Thymus (tissue), 14 donors: ENCODE measurements at places on chromosomes 3 and 15. TPM values are rescaled to one million over a fixed set of nuclear protein-coding genes. Genes with fewer than 3 reads are reported as not detected.

EAF1 gene
- 13.4 TPM for total RNA-seq

DNA sequence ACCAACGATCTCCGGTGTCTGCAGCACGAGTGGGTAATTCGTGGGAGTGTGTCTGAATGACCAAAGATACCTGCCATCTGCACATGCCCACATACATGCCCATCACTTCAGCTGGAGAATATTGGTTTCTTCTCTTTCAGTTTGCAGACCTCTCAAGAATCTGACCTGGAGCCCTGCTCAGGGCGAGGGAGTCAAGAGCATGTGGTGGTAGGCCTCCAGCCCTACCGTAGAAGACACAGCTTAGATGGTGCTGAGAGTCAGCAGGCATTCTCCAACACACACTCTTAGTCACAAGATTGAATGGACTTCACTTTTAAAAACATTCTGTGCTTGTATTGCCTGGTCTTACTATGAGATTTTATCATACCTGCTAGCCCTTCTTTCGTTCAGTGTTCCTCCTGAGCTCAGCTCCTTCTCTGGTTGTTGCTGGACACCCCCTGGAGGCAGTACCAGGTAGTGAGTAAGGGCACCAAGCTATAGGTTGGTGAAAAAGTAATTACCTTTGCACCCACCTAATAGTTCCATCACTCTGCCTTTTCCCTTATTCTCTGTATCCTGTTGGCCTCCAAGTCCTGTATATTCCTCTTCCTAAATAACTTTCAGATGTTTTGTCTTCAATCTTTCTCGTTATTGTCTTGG lies 252.0 kb downstream of the CACNA2D3 start:
- no peak overlapping the region for H3K27ac ChIP-seq
- H3K4me1 ChIP-seq = no peaks in the 10 kb centered on the region
- no peaks in the 10 kb centered on the region for H3K36me3 ChIP-seq
- DNase-seq = no peak
- no peaks in the 10 kb centered on the region for H3K27me3 ChIP-seq

DNA sequence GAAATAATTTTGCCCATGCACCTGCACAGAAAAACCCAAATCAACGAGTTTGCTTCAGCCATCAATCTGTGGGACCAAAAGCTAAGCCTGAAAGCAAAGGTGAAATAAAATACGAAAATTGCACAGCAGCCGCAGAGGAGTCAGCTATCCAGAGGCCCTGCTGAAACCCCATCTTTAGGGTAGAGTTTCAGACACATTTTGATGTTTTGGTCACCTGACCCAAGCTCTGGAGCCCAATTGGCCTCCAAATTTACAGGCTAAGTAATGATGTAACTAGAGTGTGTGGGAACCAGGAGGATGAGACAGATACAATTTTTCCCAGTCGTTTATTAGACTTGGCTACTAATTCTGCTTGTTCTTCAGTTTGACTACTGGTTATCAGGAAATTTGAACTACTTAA lies 308.6 kb upstream of the ATP11B start:
- H3K4me1 ChIP-seq = no peaks in the 10 kb centered on the region
- H3K4me3 ChIP-seq = no peak overlapping the region
- no peak for DNase-seq
- H3K36me3 ChIP-seq = no peaks in the 10 kb centered on the region

- DNase-seq = no peak
- no peaks in the 10 kb centered on the region for H3K27me3 ChIP-seq
- no peak overlapping the region for H3K27ac ChIP-seq
These were observed 77.9 kb upstream of the IGSF10 start for GRCh38 chr3:151538456-151539393.

GTF2A2 gene
- 90.2 TPM for total RNA-seq

GRCh38 chr3:61894988-61895935 lies 333.9 kb downstream of the PTPRG start:
- no peaks in the 10 kb centered on the region for H3K36me3 ChIP-seq
- peak overlapping the region; percentile 8 for H3K27ac ChIP-seq
- no peaks in the 10 kb centered on the region for H3K4me1 ChIP-seq
- DNase-seq = no peak
- H3K27me3 ChIP-seq = no peaks in the 10 kb centered on the region
- no peak overlapping the region for H3K4me3 ChIP-seq

- no peaks in the 10 kb centered on the region for H3K27me3 ChIP-seq
- no peak overlapping the region for H3K4me3 ChIP-seq
- no peak overlapping the region for H3K27ac ChIP-seq
- DNase-seq = no peak
- no peaks in the 10 kb centered on the region for H3K36me3 ChIP-seq
These were observed 196.7 kb upstream of the WNT5A start for GRCh38 chr3:55683666-55684270.

LARP6 gene
- total RNA-seq = 6.3 TPM

- DNase-seq = peak; percentile 6
- H3K36me3 ChIP-seq = no peaks in the 10 kb centered on the region
- no peaks in the 10 kb centered on the region for H3K4me1 ChIP-seq
These were observed at the start of gene DRD3 for GRCh38 chr3:114178770-114179368. TSS of gene DRD3 (minus strand) at chr3:114179052. CDS start at chr3:114171992, 7,060 bp downstream.

GRCh38 chr15:92200891-92201290 lies 192.8 kb upstream of the ST8SIA2 start:
- H3K27ac ChIP-seq = no peak overlapping the region
- no peaks in the 10 kb centered on the region for H3K36me3 ChIP-seq
- no peak for DNase-seq
- no peak overlapping the region for H3K4me3 ChIP-seq
- H3K27me3 ChIP-seq = no peaks in the 10 kb centered on the region

MME gene
- total RNA-seq = 21.2 TPM

DNA sequence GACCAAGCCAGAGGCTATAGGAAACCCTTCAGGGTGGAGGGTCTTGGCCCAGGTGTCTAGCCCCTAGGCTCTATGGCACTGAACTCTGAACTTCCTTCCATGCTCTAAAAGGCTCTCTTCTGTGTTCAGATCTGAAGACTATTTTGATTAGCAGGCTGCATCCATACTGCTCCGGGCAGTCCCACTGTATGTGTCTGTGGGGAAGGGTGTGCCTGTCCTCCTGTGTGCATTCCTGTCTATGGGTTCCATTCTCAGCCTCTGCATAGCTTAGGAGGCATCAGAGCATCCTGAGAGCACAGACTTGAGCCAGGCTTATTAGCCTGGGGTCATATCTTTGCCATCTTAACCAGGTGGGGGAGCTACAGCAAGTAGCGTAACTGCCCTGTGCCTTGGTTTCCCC lies 38.0 kb downstream of the EXOG start:
- peaks cover 7% of the 10 kb centered on the region for H3K36me3 ChIP-seq
- no peak overlapping the region for H3K27ac ChIP-seq
- H3K4me1 ChIP-seq = no peaks in the 10 kb centered on the region
- no peaks in the 10 kb centered on the region for H3K27me3 ChIP-seq
- no peak overlapping the region for H3K4me3 ChIP-seq

DNA sequence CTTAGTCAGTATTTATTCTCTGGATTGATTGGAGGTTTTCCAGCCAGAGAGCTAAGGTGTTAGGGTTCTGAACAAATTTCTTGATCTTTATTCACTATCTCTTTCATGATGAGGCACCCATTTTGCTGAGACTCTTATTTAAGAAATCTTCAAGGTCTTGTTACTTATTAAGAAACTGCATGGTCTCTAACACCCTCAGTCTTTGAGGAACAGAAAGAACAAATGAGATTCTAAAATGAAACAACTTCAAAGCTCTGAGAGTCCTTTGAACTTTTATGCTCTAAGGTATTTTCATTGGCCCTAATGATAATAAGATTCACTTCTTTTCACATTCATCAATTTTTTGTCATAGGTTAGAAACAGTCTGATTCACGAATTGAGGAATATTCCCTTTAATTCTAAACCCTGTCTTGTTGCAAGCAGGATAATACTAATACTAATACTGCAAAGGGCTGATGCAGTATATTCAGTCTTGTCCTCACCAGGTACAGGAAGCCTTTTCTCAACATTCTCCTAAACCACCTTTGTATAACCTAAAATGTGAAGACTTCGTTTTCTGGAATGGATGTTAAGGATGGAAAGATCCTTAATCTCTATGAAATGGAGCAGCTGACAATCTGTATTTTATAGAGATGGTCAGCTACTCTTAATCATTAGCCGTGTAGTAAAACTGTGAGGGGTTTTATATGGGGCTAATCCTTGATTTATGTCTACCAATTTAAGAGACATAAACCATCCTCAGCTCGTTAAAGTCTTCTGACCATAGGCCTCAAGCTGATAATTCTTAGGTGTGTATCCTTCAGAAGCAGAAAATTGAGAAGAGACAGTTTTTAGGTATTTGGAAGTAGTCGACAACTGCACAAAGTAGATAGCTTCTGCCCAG lies 198.3 kb downstream of the OTOL1 start:
- no peaks in the 10 kb centered on the region for H3K4me1 ChIP-seq
- no peaks in the 10 kb centered on the region for H3K36me3 ChIP-seq
- no peak for DNase-seq
- no peak overlapping the region for H3K4me3 ChIP-seq

- H3K36me3 ChIP-seq = no peaks in the 10 kb centered on the region
- no peak overlapping the region for H3K27ac ChIP-seq
- no peaks in the 10 kb centered on the region for H3K27me3 ChIP-seq
- H3K4me1 ChIP-seq = no peaks in the 10 kb centered on the region
- no peak for DNase-seq
These were observed 340.3 kb upstream of the RBMS3 start for GRCh38 chr3:28940530-28940929.

DNA sequence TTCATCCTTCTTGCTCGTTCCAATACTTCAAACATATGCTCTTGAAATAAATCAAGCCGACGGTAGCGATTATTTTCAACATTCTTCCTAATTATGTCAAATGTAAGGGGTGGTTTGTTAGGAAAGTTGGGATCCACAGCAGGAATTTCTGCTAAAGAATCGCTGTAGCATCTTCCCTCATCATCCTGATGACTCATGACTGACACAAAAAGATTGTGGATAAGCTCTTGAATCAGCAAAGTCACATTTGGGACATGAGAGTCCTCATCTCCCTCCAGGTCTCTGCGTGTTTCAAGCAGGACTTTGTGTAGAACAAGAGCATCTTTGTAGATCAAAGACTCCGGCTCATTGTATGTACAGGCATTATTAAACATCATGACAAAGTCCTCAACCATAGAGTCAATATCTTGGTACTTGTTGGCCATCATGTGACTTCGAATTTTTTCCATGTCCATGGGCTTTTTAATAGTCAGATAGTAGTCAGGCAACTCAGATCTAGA lies 73.0 kb downstream of the UQCC5 start:
- H3K4me1 ChIP-seq = no peaks in the 10 kb centered on the region
- DNase-seq = no peak
- no peak overlapping the region for H3K27ac ChIP-seq
- no peak overlapping the region for H3K4me3 ChIP-seq
- peaks cover 90% of the 10 kb centered on the region for H3K36me3 ChIP-seq
- no peaks in the 10 kb centered on the region for H3K27me3 ChIP-seq

DNA sequence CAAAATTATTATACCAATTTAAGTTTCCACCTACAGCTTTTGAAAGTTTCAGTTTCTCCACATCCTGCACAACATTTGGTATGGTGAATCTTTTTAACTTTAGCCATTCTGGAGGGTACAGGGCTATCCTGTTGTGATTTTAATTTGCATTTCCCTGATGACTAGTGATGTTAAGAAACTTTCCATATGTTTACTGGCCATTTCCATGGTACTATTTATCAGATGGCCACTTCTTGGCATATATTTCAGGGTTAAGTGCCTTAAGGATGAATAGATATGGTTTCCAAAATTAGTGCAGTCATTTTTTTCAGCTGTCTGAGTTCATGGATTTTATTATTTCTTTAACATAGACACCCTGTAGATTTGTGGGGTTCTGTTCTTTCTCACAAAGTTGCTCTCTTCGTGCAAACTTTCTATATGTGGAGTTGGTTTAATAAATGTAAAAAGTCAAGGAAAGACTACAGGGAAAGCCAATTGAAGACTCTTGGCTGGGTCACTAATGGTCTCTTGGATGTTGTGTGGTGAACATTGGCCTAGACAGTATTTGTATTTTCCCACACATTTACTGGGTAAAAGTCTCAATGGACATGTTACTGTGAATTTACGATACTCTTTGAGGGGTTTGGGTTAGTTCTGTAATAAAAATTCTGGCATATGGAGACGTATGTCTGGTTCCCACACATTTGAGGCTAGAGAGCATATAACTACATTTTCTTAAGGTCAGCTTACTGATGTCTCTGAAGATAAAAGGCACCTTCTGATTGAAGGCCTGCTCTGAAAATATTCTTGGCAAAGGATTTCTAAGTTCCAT lies 147.5 kb upstream of the PDZRN3 start:
- no peaks in the 10 kb centered on the region for H3K36me3 ChIP-seq
- H3K27me3 ChIP-seq = no peaks in the 10 kb centered on the region
- no peaks in the 10 kb centered on the region for H3K4me1 ChIP-seq
- H3K4me3 ChIP-seq = no peak overlapping the region
- H3K27ac ChIP-seq = no peak overlapping the region

ACTL6A gene
- total RNA-seq = 64.2 TPM

GRCh38 chr3:162994165-162994564 lies 1497.6 kb downstream of the OTOL1 start:
- H3K4me3 ChIP-seq = no peak overlapping the region
- no peaks in the 10 kb centered on the region for H3K36me3 ChIP-seq
- no peak overlapping the region for H3K27ac ChIP-seq
- no peaks in the 10 kb centered on the region for H3K27me3 ChIP-seq
- DNase-seq = no peak

- H3K36me3 ChIP-seq = no peaks in the 10 kb centered on the region
- DNase-seq = no peak
- H3K27me3 ChIP-seq = no peaks in the 10 kb centered on the region
- peak overlapping the region; percentile 72 for H3K4me3 ChIP-seq
- no peaks in the 10 kb centered on the region for H3K4me1 ChIP-seq
These were observed 2.9 kb downstream of the DIPK2A start for GRCh38 chr3:143974271-143975238.

- peaks cover 20% of the 10 kb centered on the region for H3K36me3 ChIP-seq
- H3K4me3 ChIP-seq = no peak overlapping the region
- DNase-seq = no peak
- no peaks in the 10 kb centered on the region for H3K27me3 ChIP-seq
These were observed 14.4 kb downstream of the NGLY1 start for GRCh38 chr3:25768851-25769250.

SLC24A5 gene
- 0.05 TPM for total RNA-seq

GRCh38 chr3:170499562-170500156 lies 81.0 kb downstream of the CLDN11 start:
- H3K27ac ChIP-seq = no peak overlapping the region
- peak; percentile 3 for DNase-seq
- no peak overlapping the region for H3K4me3 ChIP-seq
- H3K36me3 ChIP-seq = no peaks in the 10 kb centered on the region

RBMS3 gene
- total RNA-seq = 19.9 TPM

DNA sequence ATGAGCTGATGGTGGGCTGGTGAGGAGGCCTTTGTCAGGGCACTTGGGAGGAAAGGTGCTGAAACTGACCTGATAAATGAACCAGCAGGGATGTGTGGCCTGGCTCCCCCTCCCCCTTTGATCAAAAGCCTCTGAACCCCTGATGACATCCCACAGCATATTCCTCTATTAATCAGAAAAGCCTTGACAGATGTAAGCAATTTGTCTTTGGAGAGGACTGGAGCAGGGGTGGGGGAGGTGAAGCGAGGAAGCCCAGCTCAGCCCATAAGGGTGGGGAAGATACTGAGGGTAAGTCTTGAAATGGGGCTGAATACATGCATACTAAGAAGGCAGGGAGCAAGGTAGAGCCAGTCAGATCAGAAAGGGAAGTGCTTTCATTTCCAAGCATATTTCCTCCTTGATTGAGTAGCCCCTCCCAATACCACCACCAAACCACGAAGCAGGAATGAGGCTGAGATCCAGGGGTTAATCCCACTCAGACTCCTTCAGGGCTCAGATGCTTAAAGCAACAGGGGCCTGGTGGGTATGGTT lies 34.7 kb upstream of the MRPS22 start:
- H3K27me3 ChIP-seq = no peaks in the 10 kb centered on the region
- H3K4me3 ChIP-seq = no peak overlapping the region
- H3K4me1 ChIP-seq = no peaks in the 10 kb centered on the region

NEK11 gene
- 1.8 TPM for total RNA-seq

CLDN1 gene
- total RNA-seq = 9.5 TPM
